ENCODE measurements at places on chromosomes 5 and 9.

DNA sequence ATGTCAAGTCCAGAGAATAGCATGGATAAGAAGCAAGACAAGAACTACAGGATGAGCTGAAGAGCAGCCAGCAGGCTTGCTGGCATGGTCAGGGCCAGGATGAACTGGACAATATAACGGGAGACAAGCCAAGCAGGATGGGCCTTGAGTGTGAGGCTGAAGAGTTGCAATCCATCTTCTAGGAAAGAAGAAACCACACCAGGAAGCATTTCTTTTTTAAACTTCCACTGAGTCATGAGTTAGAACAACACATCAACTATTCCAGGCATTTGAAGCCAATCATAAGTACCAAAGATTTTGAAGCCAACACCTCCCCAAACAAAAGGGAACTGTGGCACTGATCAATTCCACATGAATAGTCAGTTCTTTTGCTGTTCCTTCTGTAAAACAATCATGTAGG, 27.3 kb downstream of the SLC31A2 start:
- no peaks in the 10 kb centered on the region for H3K27me3 ChIP-seq
- H3K4me3 ChIP-seq = no peak overlapping the region
- peak overlapping the region; percentile 44 for H3K27ac ChIP-seq
- peak; percentile 24 for DNase-seq
- H3K36me3 ChIP-seq = peaks cover 15% of the 10 kb centered on the region

GRCh38 chr5:69512740-69513260, 20.2 kb downstream of the OCLN start:
- H3K27me3 ChIP-seq = no peaks in the 10 kb centered on the region
- peak; percentile 58 for DNase-seq
- peak overlapping the region; percentile 76 for H3K27ac ChIP-seq
- peaks cover 3% of the 10 kb centered on the region for H3K36me3 ChIP-seq
- H3K4me1 ChIP-seq = no peaks in the 10 kb centered on the region
- no peak overlapping the region for H3K4me3 ChIP-seq

- H3K27me3 ChIP-seq = no peaks in the 10 kb centered on the region
- H3K4me1 ChIP-seq = no peaks in the 10 kb centered on the region
- H3K36me3 ChIP-seq = no peaks in the 10 kb centered on the region
- no peak overlapping the region for H3K4me3 ChIP-seq
Measured at GRCh38 chr5:38670878-38671277, 114.4 kb upstream of the LIFR start.

GRCh38 chr5:108642170-108642906, 105.4 kb upstream of the FER start:
- no peaks in the 10 kb centered on the region for H3K36me3 ChIP-seq
- H3K27ac ChIP-seq = no peak overlapping the region
- peak; percentile 78 for DNase-seq
- peaks cover 2% of the 10 kb centered on the region for H3K4me1 ChIP-seq
- H3K27me3 ChIP-seq = no peaks in the 10 kb centered on the region
- no peak overlapping the region for H3K4me3 ChIP-seq

- H3K27me3 ChIP-seq = no peaks in the 10 kb centered on the region
- no peak overlapping the region for H3K27ac ChIP-seq
- DNase-seq = no peak
- peaks cover 8% of the 10 kb centered on the region for H3K4me1 ChIP-seq
- H3K4me3 ChIP-seq = no peak overlapping the region
Measured at GRCh38 chr9:134783699-134784039, 96.9 kb upstream of the FCN2 start.

DNA sequence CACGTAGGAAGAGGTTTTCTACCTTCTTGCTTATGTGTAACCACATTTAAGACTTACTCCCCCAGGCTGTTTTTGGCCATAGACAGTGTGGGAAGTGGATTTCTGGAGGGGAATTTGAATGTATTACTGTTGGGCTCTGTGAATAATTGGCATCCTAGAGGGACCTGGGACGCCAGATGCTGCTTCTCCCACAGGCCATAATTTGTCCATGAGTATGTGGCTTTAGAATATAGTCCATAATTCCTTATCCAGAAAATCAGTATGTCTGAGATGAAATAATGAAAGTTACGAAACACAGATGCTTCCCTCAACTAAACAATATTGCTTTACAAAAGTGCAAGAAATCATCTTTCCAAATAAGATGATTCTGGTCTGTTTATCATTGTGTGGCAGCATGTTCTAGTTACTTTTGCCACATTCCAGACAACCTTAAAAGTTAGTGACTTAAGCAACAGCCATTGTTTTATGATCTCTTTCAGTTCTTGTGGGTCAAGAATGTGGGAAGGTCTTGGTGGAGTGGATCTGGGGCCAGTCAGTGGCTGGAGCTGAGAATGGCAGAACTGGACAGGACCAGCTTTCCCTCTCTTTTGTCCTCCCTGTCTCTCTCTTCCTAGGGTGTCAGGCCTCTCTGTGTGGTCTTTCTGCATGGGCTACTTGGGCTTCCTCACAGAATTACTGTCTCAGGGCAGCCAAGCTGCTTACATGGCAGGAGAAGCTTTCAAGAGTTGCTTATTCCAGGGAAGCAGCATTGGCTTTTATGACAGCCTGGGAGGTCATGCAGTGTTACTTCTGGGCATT, 79.4 kb downstream of the FBXL7 start:
- no peak overlapping the region for H3K4me3 ChIP-seq
- peaks cover 2% of the 10 kb centered on the region for H3K4me1 ChIP-seq
- peaks cover 12% of the 10 kb centered on the region for H3K36me3 ChIP-seq
- no peaks in the 10 kb centered on the region for H3K27me3 ChIP-seq

GRCh38 chr5:73815631-73816030, 189.6 kb downstream of the ARHGEF28 start:
- H3K4me1 ChIP-seq = peaks cover 12% of the 10 kb centered on the region
- H3K27me3 ChIP-seq = no peaks in the 10 kb centered on the region
- peak overlapping the region; percentile 96 for H3K27ac ChIP-seq
- DNase-seq = no peak
- no peaks in the 10 kb centered on the region for H3K36me3 ChIP-seq
- no peak overlapping the region for H3K4me3 ChIP-seq

GRCh38 chr9:119736491-119737454, 367.5 kb upstream of the BRINP1 start:
- H3K4me3 ChIP-seq = no peak overlapping the region
- DNase-seq = no peak
- no peaks in the 10 kb centered on the region for H3K36me3 ChIP-seq
- H3K27me3 ChIP-seq = no peaks in the 10 kb centered on the region
- H3K27ac ChIP-seq = no peak overlapping the region

DNA sequence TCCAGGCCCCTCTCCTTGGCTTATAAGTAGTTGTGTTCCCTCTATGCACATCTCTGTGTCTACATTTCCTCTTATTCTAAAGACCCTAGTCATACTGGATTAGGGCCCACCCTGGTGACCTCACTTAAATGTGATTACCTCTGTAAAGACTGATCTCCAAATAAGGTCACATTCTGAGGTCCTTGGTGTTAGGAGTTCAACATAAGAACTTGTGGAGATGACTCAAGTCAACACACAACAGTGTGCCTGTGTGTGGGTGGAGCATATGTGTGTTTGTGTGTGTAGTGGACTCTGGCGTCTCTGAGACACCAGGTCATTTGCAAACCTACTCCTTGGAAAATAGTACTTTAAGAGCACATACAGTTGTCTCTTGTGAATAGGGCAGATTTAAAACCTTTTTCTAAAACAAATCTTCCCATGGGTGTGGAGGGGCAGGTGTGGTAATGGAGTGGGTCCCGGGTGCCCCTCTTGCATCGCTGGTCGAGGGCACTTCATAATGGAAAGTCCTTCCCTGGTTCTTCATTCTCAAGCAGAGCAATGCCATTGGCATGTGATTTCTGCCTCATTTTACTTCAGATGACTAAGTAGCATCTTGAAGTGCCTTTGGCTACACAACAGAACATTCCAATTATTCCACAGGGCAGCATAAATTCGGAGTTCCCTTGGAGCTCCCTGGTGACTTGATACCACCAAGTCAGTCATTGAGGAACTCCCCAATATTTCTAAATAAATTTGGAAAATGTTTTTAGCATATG, 84.4 kb downstream of the C9orf152 start:
- peaks cover 40% of the 10 kb centered on the region for H3K4me1 ChIP-seq
- no peaks in the 10 kb centered on the region for H3K27me3 ChIP-seq
- DNase-seq = peak; percentile 85
- H3K36me3 ChIP-seq = peaks cover 49% of the 10 kb centered on the region
- H3K27ac ChIP-seq = no peak overlapping the region
- no peak overlapping the region for H3K4me3 ChIP-seq

Data from mesenchymal stem cell (in vitro differentiated cells and primary cell).